ENCODE measurements at places on chromosomes 3 and 15.
A peak's percentile ranks its signal among the peaks of the same experiment; 100 is the strongest.

DNA sequence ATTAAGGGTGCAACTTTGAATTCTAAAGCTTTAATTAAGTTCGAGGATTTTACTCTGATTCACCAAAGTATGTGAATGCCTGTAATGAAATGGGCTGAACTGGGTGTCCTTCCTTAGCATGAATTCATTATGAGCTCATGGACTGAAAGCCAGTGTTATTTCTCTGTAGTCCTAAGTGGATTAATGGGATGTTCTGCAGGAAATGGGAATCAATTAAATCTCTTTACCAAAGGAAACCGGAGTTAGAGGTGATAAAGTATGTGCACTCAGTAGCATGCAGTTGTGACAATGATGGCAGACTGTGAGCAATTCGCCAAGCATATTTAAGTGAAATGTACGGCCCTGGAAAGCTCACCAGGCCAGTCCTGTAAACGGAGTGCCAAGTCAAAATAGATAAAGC, 138.7 kb downstream of the CHL1 start:
- no peak for DNase-seq

DNA sequence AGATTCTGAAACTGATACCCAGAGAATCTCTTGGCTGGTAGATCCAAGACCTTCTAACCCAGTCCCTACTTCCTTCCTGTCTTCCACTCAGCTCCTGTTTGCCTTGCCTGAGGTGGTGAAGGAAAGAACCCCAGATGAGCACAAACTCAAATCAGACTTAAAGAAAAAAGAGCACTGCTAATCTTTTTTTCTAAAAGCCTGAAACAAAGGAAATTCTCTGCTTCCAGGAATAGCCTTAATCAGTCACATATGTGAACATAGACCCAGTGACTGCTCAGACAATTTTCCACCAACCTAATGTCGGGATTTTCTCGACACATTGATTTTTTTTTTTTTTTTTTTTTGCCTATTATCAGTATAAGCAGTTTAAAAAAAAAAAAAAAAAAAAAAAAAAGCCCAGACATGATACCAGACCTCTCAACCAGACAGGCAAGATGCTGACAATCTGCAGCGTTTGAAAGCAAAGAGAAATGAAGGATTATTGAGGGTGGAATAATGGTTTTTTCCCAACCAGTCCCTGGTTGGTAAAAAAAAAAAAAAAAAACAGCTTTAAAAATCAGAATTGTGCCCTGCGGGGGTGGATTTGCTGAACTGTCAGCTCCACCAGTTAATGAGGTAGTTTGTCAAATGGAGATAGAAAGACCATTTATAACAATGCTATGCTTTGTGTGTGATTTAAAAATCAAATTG, 256.8 kb upstream of the RARB start:
- no peak for DNase-seq

GRCh38 chr15:59963925-59964324, 40.2 kb upstream of the FOXB1 start:
- no peak for DNase-seq

GRCh38 chr15:83164771-83165404, 42.7 kb downstream of the HDGFL3 start:
- DNase-seq = no peak

DNA sequence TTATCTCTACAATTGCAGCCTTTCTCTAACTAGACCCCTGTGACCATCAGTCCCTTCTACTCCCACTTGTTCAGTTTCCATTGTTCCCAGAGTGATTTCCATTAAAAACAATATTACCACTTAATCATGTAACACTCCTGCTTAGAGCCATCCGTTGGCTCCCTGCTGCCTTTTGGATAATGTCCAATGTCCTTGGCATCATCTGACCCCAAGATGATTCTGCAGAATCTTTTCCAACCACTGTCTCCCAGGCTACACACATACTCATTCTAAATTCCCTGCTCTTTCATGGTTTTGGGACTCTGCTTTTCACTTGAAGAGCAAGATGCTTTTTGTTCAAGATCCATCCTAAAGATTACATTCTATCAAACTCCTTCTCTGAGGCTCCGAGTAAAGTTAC, 7.1 kb downstream of the KCNH8 start:
- no peak for DNase-seq

DNA sequence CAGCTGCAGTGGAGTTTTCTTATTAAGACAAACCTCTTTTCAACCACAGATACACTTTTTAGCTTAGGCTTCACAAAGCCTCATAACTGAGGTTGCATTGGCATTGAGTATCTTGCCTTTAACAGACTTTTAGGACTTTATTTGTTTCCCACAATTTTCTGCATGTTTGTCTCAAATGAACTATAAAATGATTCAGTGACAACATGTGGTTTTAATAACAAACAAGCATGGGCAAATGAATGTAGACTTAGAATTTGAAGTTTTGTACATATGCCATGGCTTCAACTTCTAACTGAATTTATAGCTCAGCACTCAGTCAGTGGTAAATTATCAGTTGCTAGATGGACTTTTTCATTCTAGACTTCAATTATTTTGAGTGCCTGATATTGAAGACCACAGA, 101.6 kb downstream of the SLC25A26 start:
- no peak for DNase-seq

DNA sequence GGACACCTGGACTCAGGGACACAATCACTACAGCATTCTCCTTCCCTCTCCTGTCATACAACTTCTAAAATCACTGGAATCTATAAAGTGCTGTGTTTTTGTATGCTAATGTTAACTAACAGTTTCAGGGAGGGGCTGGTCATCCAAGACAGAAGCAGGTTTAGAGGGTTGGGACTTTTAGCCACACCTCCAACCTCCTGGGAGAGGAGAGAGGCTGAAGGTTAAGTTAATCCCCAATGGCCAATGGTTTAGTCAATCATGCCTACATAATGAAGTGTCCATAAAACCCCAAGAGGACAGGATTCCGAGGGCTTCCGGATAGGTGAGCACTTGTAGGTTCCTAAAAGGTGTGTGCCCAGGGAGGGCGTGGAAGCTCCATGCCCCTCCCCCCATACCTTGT, 219.3 kb upstream of the CTNNB1 start:
- no peak for DNase-seq

- no peak for DNase-seq
These were observed 77.4 kb downstream of the KLF15 start for GRCh38 chr3:126279853-126280252.

DNA sequence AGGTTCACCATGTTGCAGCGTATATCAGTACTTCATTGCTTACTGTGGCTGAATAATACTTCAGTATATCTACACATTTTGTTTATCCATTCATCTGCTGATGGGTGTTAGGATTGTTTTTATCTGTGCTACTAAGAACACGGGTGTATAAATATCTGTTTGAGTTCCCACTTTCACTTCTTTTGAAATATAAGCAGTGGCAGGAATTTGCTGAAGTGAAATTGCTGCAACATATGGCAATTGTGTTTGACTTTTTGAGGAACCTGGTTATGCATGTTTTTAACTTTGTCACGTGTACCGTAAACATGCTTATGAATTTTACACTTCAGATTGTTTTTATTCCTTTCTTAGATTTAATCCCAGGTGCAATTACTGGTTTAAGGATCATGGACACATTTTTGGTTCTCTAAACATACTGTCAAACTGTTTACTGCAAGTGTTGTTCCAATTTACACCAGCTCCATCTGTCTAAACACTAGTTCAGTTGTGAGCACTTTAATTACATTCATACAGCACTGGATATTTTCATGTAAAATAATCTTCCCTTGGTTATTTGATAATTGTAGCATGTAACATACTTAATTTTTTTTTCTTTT, 23.1 kb downstream of the TRAK1 start:
- DNase-seq = no peak

DNA sequence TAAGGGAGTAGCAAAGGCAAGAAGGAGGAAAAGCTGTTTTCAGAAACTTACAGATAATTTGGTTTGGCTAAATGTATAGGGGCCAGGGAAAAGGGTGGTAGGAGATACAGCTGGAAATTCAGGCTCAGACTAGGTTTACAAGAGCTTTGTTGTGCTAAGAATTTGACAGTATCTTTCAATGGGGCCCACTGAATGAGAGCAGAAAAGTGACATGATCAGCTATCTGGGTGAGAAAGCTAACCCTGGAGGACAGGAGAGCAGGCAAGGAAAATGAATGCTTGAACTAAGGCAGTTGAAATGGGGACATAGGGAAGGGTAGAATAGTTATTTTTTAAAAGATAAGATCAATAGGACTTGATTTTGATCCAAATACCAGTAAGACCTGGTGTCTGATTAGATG, 2.8 kb upstream of the EIF4G1 start:
- DNase-seq = no peak

DNA sequence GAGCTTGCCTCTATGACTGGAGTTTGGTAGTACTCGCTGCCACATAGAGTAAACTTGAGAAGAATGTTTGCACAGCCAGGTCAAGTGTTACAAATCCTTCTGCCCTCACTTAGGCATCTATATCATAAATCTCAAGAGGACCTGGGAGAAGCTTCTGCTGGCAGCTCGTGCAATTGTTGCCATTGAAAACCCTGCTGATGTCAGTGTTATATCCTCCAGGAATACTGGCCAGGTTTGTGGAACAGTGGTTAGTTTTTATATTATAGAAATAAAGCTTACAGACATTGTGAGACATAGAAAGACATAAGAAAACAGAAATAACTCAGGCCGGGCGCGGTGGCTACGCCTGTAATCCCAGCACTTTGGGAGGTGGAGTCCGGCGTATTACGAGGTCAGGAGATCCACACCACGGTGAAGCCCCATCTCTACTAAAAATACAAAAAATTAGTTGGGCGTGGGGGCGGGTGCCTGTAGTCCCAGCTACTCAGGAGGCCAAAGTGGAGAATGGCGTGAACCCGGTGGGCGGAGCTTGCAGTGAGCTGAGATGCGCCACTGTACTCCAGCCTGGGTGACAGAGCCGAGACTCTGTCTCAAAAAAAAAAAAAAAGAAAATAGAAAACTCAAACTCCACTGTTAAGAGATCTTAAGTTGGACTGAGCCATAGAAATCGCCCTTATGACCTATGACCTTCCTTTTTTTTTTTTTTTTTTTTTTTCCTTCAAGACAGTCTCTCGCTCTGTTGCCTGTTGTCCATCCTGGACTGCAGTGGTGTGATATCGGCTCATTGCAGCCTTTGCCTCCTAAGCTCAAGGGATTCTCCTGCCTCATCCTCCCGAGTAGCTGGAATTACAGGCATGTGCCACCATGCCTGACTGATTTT, 2.2 kb downstream of the RPSA start:
- DNase-seq = no peak

DNA sequence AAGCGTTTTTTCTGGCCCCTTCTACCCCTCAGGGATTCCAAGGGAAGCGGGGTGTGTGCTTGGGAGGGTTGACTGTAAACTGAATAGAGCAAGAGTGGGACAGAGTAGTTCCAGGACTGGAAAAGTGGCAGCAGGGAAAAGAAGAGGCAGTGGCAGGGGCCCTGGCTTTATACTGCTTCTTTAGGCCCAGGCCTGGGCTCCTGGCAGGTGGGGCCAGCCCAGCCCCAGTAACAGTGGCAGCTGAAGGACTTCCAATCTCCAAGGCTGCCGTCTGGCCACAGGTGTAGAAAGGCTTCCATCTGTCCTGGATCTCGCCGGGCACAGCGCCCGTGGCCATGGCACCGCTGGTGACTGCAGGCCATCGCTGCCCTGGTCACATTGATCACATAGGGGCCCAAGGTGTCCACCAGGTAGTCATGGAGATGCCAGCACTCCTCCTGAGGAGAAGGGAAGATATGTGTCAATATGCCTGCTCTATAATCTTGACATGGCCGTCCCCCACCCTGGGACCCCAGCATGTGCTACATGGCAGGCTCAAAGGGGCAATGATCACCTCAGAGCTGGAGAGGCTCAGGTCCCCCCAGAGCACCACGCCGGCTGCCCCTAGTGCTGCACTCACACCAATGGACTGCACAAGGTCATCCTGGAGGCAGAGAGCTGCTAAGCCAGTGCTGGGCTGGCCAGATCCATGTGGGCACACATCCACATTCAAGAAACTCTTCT, 1.0 kb upstream of the IFRD2 start:
- DNase-seq = no peak

DNA sequence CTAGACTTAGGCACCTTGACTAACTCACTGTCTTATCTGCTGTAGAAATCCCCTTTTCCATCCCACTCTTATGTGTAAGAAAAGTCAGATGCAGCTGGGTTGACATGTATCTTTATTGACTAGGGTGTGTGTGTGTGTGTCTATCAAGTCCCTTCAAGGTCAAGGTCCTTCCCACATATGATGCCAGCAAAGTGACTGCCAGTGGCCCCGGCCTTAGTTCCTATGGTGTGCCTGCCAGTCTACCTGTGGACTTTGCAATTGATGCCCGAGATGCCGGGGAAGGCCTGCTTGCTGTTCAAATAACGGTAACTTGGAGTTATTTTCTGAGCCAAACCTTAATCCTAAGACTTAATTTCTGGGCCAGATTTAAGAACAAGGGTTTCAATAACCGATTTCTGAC, 76.3 kb downstream of the DNASE1L3 start:
- no peak for DNase-seq

DNA sequence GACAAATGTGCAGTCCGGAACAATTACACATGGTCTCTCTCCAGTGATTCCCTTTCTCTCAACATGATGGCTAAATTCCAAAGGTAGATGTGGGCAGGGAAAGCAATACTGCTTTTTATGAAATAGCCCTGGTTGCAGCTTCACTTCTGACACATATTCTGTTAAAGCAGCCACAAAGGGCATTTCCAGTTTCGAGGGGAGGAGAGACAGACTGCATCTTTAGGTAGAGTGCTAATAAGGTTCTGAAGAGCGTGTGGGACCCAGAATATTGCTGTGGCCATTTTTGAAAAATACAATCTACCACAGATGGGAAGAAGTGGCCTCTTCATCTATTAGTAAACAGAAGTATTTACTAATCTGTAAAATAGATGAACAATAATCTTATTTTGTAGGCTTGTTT, 139.3 kb upstream of the PEX5L start:
- DNase-seq = no peak

DNA sequence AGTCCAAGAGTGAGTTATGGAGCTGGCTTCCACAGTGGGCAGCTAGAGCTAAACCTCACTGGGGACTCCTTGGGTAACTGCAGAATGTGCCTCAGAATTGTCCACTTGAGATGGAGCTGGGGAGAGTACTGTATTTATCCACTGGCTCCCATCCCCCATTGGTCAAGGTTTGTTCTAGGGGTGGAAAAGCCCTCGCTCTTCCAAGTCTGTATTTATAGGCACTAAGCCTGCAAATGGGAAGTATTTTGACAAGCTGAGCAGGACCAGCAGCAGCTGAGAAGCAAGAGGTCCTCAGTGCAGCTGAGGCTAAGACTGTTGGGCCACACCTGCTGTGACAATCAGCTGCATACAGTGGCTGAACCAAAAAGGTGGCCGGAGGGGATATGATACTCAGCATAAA, 5.8 kb downstream of the USP13 start:
- DNase-seq = no peak

- no peak for DNase-seq
These were observed 161.5 kb upstream of the TPM1 start for GRCh38 chr15:62881056-62881455.

- DNase-seq = no peak
These were observed 48.5 kb downstream of the ABTB1 start for GRCh38 chr3:127720985-127721935.

- DNase-seq = no peak
These were observed 9.0 kb downstream of the GMNC start for GRCh38 chr3:190853464-190853863.

GRCh38 chr3:97901313-97902248, 70.7 kb downstream of the RIOX2 start:
- no peak for DNase-seq

- peak; percentile 68 for DNase-seq
These were observed at the start of gene SCN5A for GRCh38 chr3:38649500-38650247. TSS of gene SCN5A (minus strand) at chr3:38649687. CDS start at chr3:38633307, 16,380 bp downstream.
